GM23248 (cell line): ENCODE measurements at places on chromosomes 16 and 17. TPM values are rescaled to one million over a fixed set of nuclear protein-coding genes. Genes with fewer than 3 reads are reported as not detected.

DNA sequence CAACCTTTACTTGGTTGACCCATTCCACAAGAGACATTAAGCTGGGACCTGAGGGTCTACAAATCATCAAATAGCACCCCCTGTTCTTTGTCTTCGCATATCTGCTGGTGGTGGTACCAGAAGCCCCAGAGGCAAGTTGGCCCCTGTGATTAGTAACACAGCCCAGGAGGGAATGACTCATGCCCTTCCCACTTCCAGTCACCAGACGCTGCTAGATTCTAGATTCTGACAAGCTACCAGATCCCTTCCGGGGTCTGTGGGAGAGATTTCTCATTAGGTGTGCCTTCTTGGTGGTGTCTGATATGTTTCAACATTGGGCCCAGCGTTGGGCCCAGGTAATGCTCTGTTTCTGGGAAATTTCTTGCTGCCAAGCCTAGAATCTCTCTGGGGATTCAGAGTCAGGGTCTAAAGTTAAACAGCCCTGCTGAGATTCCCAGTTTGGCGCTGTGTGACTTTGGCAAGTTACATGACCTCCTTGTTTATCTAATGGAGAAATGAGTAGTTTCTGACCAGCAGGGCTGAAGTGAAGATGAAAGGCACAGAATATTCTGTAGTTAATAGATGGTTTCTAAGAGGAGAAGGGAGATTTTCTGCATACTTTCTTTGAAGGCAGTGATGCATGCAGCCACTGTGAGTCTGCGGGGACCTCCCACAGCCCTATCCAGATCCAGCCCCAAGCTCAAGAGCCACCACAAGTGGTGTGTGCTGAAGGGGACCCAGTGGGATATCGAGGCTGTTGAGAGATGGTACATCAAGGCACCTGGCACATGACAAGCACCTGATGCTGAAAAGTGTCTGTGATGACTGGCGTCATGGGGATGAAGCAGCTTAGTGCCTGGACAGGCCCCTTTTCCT is 3.9 kb downstream of the TRPV2 start:
- peak; percentile 95 for DNase-seq
- peak overlapping the region; percentile 50 for H3K4me3 ChIP-seq
- peaks cover 36% of the 10 kb centered on the region for H3K4me1 ChIP-seq
- H3K27ac ChIP-seq = peak overlapping the region; percentile 91

GRCh38 chr16:20944861-20945574 is 44.4 kb downstream of the LYRM1 start:
- H3K4me3 ChIP-seq = no peak overlapping the region
- no peaks in the 10 kb centered on the region for H3K4me1 ChIP-seq
- no peaks in the 10 kb centered on the region for H3K36me3 ChIP-seq
- H3K27ac ChIP-seq = no peak overlapping the region
- DNase-seq = peak; percentile 27

DNA sequence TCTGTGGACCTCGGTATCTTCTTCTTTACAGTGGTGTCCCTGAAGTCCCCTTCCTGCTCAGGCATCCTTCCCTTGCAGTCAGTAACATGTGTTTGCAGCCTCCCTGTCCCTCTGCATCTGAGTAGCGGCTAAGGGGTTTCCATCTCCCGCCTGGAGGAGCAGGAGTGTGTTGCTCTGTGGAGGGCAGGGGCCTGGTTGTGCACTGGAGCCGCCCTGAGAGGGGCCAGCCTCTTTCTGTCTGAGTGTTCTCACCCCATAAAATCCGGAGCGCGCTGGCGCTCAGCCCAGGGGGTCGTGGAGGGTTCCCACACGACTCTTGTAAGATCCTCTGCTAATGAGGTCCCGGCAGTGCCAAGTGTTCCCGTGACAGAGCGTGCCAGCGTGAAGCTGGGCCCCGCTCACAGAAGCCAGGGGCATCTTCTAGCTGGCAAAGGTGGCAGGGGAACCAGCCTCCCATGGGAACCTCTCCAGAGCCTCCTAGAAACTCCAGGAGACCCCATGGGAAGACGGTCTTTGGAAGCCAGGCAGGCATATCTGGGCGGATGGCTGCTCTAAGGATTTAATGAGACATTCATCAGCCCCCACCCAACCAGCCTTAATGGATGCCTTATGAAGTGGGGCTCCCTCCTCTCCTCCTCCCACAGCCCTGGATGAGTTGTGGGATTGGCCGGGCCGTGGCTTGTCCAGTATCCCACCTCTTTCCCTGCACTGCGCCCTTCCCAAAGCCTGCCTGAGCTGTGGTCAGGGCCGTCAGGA is 91.4 kb upstream of the GSE1 start:
- H3K4me3 ChIP-seq = no peak overlapping the region
- H3K27me3 ChIP-seq = no peaks in the 10 kb centered on the region
- no peaks in the 10 kb centered on the region for H3K4me1 ChIP-seq
- no peak overlapping the region for H3K27ac ChIP-seq

DNA sequence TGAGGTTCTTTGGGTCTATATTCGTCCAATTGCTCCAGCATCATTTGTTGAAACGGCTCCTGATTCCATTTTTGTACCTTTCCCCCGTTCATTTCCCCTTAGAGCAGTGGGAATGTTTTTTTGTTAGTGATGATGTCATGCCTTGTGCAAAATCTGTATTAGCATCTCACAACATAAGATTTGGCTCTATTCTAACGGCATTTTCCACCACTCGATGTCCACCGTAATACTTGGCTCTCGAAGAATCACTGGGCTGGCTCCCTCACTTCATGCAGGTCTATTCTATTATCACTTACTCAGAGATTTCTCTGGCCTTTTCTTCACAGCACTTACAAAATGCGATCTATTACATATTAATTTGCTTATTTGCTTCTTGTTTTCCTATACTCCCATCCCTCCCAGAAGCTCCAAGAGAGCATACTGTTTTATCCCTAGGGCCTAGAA is 571 bp upstream of the NME1 start:
- peak overlapping the region; percentile 71 for H3K27ac ChIP-seq
- no peaks in the 10 kb centered on the region for H3K27me3 ChIP-seq
- H3K36me3 ChIP-seq = no peaks in the 10 kb centered on the region; the same call in 1 of the 2 replicates
- H3K4me3 ChIP-seq = peak overlapping the region; percentile 68
- peaks cover 14% of the 10 kb centered on the region for H3K4me1 ChIP-seq

Gene IL17C
- total RNA-seq = not detected in 2 replicates

Gene TUBG2
- total RNA-seq = 12.1 and 14.4 TPM in 2 replicates
